Bronchial epithelial cell (primary cell): ENCODE measurements at places on chromosomes 12 and 14. TPM values are rescaled to one million over a fixed set of nuclear protein-coding genes. Genes with fewer than 3 reads are reported as not detected.

GRCh38 chr14:66920196-66920595, 269.0 kb upstream of the GARIN2 start:
- DNase-seq: no peak

Gene MYO1H
- 0.13 TPM in 1 of 2 replicates, not detected in the other for total RNA-seq

Gene ARHGAP9
- total RNA-seq: not detected in 2 replicates

Gene GNB3
- total RNA-seq: 0.38 and 0.53 TPM in 2 replicates
